ENCODE measurements at places on chromosomes 3 and 15. TPM values are rescaled to one million over a fixed set of nuclear protein-coding genes. Genes with fewer than 3 reads are reported as not detected.
A peak's percentile ranks its signal among the peaks of the same experiment; 100 is the strongest.

GRCh38 chr15:90022345-90022744, 21.2 kb downstream of the ZNF710 start:
- no peaks in the 10 kb centered on the region for H3K36me3 ChIP-seq
- no peak overlapping the region for H3K4me3 ChIP-seq
- H3K27ac ChIP-seq, result no peak overlapping the region
- no peaks in the 10 kb centered on the region for H3K27me3 ChIP-seq

GRCh38 chr3:141945726-141946485, 69.5 kb downstream of the ATP1B3 start:
- no peak overlapping the region for H3K4me3 ChIP-seq
- no peaks in the 10 kb centered on the region for H3K4me1 ChIP-seq
- no peak overlapping the region for H3K27ac ChIP-seq
- DNase-seq, result no peak

DNA sequence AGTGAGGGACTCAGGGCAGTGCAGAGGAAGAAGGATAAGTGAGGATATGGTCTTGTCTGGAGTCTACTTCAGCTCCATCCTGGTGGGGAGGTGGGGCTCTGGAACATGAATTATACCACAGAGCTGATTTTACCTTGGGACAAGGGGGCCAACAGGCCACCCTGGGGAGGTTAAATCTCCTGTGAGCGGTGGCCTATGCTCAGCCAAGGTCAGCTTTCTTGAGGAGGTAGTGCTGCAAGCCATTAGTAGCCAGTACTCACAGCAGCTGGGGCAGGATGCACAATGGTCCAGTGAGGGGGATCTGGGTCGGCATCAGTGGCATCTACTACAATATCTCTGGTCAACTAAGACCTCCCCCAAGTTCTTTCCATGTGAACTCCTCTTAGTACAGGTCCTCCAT, 49.7 kb downstream of the XYLB start:
- H3K27ac ChIP-seq, result no peak overlapping the region
- no peak for DNase-seq
- H3K4me3 ChIP-seq, result no peak overlapping the region
- H3K36me3 ChIP-seq, result peaks cover 22% of the 10 kb centered on the region
- H3K4me1 ChIP-seq, result no peaks in the 10 kb centered on the region
- H3K27me3 ChIP-seq, result no peaks in the 10 kb centered on the region

DNA sequence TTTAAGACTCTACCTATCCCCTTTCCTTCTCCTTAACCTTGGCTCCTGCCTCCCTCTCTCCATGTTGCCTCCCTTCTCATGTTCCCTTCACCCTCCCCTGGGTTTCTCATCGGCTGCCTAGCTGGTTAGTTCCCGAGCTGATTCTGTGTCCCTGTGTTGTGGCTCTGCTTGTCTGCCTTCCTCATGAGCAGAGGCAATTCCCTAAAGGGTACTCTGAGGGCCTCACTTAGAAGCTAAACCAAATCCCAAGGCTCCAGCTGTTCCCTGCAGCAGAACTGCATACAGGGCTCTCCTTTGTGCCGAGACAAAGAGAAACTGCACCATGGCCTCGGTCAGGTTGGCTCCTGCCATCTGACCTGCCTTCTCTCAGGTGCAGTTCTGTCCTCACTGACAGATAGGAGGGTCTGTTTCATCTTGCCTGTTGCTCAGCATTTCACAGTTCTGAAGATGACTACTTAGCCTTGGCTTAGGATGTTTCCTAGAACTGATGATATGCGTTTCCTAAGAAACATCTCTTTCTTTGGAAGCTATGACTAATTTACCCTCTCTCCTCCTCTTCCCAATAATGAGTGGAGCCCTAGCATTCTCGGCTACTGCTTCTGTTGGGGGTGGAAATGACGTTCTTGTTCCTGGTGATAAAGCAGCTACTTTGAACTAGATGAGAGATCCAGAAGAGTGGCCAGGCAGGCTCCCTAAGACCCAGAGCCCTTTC, 27.1 kb downstream of the DUOX1 start:
- peak overlapping the region; percentile 79 for H3K27ac ChIP-seq
- peaks cover 3% of the 10 kb centered on the region for H3K36me3 ChIP-seq
- H3K4me1 ChIP-seq, result peaks cover 25% of the 10 kb centered on the region
- no peak overlapping the region for H3K4me3 ChIP-seq
- DNase-seq, result no peak
- H3K27me3 ChIP-seq, result peaks cover 6% of the 10 kb centered on the region

DNA sequence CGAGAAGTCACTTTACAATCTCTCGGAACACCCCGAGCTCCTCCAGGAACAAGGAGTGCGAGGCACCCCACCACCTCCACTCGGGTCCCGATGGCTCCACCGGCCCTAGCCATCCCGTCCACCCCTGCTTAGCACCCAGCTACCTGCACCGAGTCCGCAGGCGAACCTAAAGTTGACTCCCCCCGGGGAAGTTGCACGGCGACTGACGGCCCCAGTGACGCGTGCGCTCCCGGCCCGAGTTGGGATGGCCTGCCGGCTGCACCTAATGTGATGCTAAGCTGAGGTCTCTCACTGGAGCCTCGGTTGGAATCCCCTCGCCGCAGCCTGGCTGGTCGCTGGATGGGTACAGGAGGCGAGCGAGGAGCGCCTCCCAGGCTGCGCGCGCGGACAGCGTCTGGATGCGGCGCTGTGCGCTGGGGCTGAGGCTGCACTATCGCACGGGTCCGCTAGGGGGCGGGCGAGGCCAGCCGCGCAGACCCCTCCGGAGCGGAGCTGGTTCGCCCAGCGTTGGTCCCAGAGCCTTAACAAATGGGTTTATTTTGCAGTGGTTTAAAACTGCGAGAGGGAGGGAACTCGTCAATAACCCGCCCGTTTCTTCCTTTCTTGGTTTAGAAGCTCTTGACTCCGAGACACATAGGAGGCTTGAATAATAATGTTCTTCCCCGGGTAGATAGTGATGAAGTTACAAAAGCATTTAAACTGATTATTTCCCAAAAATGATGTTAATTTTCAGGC, at the start of gene OXTR:
OXTR (minus strand) TSS at position 526 of the 735 bp plus-strand sequence. CDS start 1,426 bp downstream, outside the sequence.
- H3K4me1 ChIP-seq, result peaks cover 32% of the 10 kb centered on the region
- H3K36me3 ChIP-seq, result peaks cover 2% of the 10 kb centered on the region
- H3K27ac ChIP-seq, result peak within 1 kb of the TSS; percentile 12
- H3K4me3 ChIP-seq, result peak within 1 kb of the TSS; percentile 74

- no peaks in the 10 kb centered on the region for H3K27me3 ChIP-seq
- no peaks in the 10 kb centered on the region for H3K36me3 ChIP-seq
- no peak for DNase-seq
- no peak overlapping the region for H3K4me3 ChIP-seq
These were observed 51.5 kb downstream of the PDZRN3 start for GRCh38 chr3:73573204-73573603.

- H3K27ac ChIP-seq, result no peak overlapping the region
- no peaks in the 10 kb centered on the region for H3K36me3 ChIP-seq
- peaks cover 31% of the 10 kb centered on the region for H3K4me1 ChIP-seq
- H3K27me3 ChIP-seq, result peaks cover 68% of the 10 kb centered on the region
- H3K4me3 ChIP-seq, result peak overlapping the region; percentile 83
These were observed 17.2 kb upstream of the ADIPOQ start for GRCh38 chr3:186825294-186825821.

SAMD7 gene
- not detected for total RNA-seq

DNA sequence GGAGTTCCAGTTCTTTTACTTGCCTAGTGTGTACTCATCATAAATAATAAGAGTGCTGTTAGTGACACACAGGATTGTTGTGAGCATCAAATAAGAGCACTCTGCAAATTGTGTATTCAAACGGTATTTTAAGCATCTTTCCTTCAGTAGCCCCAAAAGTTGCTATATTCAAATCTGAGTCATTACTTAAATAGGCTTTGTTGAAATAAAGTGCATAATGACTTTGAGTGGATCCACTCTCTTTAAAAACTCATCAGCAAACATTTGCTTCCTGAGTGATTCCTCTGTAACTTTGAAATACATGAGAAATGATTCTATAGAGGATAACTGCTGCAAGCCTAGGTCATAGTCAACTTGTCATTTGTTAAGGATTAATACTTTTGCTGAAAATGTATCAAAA, 29.3 kb upstream of the PLCL2 start:
- no peak overlapping the region for H3K4me3 ChIP-seq
- no peaks in the 10 kb centered on the region for H3K36me3 ChIP-seq
- H3K27ac ChIP-seq, result no peak overlapping the region
- DNase-seq, result no peak

RBP2 gene
- not detected for total RNA-seq

- peak within 1 kb of the TSS; percentile 87 for H3K4me3 ChIP-seq
- no peak within 1 kb of the TSS for H3K27ac ChIP-seq
- H3K27me3 ChIP-seq, result peaks cover 76% of the 10 kb centered on the region
- H3K4me1 ChIP-seq, result peaks cover 12% of the 10 kb centered on the region
These were observed at the start of gene MME for GRCh38 chr3:155079746-155080487. TSS of gene MME (plus strand) at chr3:155080319. CDS start at chr3:155084168, 3,849 bp downstream.

DNA sequence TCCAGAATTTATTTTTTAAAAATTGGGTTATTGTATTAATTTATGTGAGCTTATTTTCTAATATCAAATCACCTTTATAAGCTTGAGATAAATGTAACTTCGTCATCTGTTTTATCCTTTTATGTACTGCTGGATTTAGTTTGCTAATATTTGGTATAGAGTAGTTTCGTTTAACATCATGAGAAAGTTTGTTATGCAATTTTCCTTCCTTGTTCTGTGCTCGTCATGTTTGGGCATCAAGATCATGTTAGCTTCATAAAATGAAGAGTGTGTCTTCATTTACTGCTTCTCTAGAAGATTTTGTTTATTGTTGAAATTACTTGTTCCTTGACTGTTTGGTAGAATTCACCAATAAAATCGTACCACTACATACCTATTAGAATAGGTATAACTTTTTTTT, 262.1 kb upstream of the SATB1 start:
- no peak for DNase-seq
- H3K36me3 ChIP-seq, result no peaks in the 10 kb centered on the region
- no peaks in the 10 kb centered on the region for H3K4me1 ChIP-seq
- H3K4me3 ChIP-seq, result no peak overlapping the region
- no peaks in the 10 kb centered on the region for H3K27me3 ChIP-seq

GRCh38 chr15:38149315-38149714, 103.3 kb upstream of the SPRED1 start:
- no peak overlapping the region for H3K4me3 ChIP-seq
- DNase-seq, result no peak
- peaks cover 26% of the 10 kb centered on the region for H3K4me1 ChIP-seq
- H3K27me3 ChIP-seq, result no peaks in the 10 kb centered on the region

DNA sequence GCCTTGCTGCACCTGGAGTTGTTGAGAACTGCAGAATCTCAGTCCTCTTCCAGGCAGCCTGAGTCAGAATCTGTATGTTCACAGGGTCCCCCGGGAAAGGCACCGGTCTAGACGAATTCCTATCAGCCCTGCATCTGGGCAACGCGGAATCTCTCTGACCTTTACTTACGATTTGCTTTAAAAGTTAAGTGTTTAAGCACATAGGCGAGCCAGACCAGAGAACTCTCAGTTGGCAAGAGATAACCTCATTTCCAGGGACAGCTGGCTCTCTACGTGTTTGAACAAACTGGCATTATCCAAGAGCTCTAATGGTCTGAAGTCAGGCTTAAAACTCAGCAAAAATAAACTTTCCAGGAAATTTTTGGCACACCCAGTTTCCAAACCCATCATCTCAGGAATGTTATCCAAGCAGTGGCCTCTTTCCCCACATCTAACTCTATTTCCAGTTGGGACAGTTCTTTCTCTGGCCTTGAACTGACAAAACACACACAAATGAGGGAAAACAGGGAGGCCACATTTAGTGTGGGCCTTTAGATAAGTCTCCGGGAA, 53.4 kb downstream of the HES1 start:
- H3K27me3 ChIP-seq, result peaks cover 5% of the 10 kb centered on the region
- H3K27ac ChIP-seq, result no peak overlapping the region
- peaks cover 45% of the 10 kb centered on the region for H3K4me1 ChIP-seq

- DNase-seq, result no peak
- no peaks in the 10 kb centered on the region for H3K27me3 ChIP-seq
These were observed 371.4 kb downstream of the ROBO2 start for GRCh38 chr3:77411334-77411733.

REC114 gene
- not detected for total RNA-seq

DNA sequence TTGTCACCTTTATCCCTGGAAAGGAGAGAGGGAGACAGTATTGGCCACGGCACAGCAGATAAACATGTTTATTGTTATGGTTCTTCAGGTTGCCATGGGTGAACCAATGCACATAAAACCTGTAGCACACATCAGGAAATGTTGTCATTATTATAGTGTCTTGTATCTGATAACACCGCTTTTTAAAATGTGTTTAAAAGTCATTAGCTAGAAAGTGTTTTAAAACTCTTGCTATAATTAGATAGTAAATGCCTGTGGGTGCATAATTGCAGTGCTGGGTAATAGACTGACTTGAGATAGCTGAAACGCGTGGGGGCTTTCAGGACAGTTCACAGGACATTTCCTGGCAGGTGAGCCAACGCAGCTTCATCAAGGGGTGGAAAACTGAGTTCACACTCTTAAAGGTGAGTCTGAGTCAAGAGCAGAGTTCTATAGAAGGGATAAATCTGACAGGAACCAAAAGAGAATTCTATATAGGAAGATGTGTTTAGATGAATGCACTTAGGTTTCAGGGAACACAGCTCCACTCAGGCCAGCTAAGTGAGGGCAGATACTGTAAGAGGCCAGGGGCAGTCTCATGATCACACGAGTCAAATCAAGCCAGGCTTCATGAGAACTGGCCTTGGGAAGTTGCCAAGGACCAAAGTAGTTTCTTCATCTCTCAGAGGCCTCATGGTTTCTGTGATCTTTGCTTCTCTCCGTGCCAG, 35.6 kb upstream of the PPP4R2 start:
- peaks cover 3% of the 10 kb centered on the region for H3K27me3 ChIP-seq
- H3K27ac ChIP-seq, result peak overlapping the region; percentile 59
- no peak overlapping the region for H3K4me3 ChIP-seq

DNA sequence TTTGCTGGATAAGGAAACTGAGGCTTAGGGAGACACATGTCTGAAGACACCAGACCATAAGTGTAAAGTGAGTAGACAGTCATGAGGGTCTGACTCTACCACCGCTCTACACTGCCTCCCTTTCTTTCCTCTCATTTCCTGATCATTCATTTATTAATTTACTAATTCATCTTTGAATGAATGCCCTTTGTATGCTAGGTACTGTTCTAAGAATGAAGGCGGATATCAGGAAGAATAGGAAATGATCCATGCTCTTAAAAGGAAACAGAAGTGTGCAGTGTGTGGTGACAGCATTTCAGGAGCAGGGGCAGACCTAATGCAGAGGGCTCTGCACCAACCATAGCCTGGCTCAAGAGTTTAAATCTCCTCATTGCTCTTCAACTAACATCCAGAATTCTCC, 31.8 kb upstream of the PSMD6 start:
- H3K36me3 ChIP-seq, result no peaks in the 10 kb centered on the region
- no peak overlapping the region for H3K4me3 ChIP-seq
- peak overlapping the region; percentile 44 for H3K27ac ChIP-seq

DNA sequence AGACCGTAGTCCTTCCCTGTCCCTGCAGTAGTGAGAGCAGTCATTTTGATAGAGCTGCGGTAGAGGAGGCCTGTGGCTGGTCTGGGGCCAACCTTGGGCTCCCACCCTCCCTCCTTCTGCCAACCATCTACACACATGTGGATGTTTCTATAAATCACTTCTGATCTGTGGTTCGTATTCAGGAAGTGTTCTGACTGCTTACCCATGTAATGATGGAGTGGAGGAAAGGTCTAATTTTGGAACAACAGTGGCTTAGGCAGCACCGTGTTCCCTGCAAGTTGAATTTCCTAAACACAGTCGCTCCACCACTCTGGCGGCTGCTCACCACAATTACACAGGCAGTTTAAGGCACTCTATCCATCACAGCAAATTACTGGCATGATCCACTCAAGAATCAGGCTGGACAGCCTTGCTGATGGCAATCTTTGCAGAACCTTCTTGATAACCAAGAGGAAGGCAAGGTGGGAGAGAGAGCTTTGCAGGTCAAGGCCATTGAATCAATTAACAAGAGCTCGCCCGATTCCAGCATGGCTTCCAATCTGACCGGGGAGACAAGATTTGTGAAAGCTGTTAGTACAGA, 104.7 kb upstream of the VEPH1 start:
- no peaks in the 10 kb centered on the region for H3K27me3 ChIP-seq
- H3K27ac ChIP-seq, result no peak overlapping the region
- DNase-seq, result no peak
- no peaks in the 10 kb centered on the region for H3K36me3 ChIP-seq
